ENCODE measurements at places on chromosomes 3 and 15.

- DNase-seq, result no peak
Measured at GRCh38 chr3:156811089-156811862, 14.9 kb upstream of the LEKR1 start.

GRCh38 chr15:44068347-44068746 lies 126.7 kb downstream of the FRMD5 start:
- no peak for DNase-seq

- DNase-seq, result no peak
Measured at GRCh38 chr3:187207624-187208023, 10.3 kb downstream of the RTP1 start.

DNA sequence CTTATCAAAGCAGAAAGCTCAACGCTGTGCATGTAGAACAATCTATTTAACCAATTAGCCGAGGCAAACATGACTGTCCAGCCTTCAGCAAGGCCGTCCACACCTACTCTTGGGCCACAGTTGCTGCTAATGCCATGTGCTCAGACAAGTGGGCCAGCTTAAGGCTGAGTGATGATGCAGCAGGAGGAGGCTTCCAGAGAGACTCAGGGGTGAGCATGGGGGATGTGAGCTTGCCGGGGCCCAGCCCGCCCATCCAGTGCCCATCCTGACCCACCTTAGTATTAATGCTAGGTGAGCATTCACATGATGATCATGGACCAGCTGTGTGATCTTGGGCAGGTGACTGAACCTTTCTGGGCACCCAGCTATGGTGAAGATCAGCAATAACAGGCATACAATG lies 150.1 kb downstream of the TPRA1 start:
- no peak for DNase-seq

DNA sequence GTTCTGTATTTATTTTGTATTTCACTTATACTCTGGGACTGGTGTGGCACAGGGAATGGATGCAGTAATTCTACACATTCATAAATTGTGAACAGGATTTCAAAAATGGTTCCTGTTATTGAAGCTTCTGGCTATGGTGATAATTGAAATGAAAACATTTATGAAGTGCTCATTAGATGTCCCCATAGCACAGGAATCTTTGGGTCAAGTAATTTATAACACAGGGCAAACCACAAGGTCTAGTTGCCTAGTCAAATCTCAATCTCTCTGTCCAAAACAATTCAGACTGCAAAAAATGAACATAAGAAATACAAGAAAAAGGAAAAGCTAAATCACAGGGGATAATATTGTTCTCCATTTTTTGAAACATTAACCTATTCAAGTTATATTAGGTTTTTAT lies 117.5 kb upstream of the PTPRG start:
- DNase-seq, result no peak
